ENCODE measurements at places on chromosomes 16 and 17.

DNA sequence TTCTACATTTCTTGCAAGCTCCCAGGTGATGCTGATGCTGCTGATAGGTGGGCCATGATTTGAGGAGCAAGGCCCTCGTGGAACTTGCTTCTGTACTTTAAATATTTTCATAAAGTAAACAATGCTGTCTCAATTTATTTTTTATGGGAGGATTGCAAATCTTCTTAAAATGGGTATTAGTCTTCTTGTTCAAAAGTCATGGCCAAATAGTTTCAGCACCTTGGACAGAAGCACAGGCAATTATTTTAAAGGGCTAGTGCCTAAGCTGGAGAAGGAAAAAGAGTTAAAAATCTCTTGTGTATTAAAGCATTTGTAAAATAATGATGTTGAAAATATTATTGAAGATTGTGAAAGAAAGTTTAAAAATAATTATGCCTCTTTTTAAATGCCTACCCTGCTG lies 50.5 kb downstream of the GPR139 start:
- DNase-seq = no peak

GRCh38 chr17:34840750-34841149 lies 120.5 kb downstream of the CCT6B start:
- DNase-seq = no peak

GRCh38 chr17:64780096-64781013 lies 118.2 kb upstream of the SMURF2 start:
- peak; percentile 87 for DNase-seq

DNA sequence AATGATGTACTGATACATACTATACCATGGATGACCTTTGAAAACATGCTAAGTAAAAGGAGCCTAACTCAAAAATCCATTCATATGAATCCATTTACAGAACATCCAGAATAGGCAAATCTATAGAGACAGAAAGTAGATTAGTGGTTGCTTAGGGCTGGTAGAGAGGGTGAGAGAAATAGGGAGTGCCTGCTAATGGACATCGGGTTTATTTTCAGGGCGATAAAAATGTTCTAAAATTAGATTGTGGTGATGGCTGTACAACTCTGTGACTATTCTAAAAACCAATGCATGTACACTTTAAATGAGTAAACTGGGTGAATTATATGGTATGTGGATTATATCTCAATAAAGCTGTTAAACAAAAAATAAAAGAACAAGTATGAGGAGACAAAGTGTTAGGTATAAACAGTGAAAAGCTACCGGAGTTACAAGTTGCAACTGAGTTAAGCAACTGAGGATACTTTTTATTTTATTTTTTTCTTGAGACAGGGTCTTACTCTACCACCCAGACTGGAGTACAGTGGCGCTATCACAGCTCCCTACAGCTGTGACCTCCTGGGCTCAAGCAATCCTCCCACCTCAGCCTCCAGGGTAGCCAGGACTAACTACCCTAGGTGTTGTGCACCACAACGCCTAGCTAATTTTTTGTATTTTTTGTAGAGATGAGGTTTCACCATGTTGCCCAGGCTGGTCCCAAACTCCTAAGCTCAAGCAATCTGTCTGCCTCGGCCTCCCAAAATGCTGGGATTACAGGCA lies 75.5 kb upstream of the CORO6 start:
- DNase-seq = no peak

- no peak for DNase-seq
Observed at GRCh38 chr16:16145286-16145685, 78.0 kb downstream of the ABCC6 start.

- DNase-seq = no peak
Observed at GRCh38 chr17:61411261-61412142, 11.9 kb downstream of the TBX2 start.

DNA sequence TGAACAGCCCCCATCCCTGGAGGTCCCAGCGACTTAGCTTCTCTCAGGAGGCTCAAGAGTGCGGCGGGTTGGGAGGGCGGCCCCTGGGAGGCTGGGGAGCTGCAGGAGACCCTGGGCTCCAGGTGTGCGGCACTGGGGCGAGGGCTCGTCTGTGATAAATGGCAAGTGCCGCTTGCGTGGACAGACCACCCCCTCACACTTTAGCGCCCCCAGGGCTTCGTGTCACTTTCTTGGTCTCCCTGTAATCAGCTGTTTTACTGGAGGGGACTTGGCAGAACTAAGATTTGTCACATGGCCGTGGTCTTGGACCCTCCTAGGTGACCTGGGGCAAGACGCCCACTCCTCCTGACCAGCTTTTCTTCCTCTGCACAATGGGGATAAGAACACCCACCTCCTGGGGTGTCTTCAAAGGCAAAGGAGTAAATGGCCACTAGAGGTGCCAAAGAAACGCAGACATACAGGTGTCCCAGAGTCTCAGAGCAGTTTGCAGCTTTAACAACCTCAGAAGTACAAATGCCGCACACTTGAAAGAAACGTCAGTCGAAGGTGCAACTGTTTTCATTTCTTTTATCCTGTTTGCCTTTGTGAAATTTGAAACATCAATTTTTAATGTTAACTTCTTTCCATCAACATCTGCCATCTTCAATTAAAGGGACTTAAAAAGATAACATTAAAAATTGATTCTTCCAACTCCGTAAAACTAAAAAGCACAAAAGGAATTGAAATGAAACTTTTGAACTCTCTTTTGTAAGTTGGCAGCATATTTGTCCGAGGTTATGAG lies 946 bp downstream of the OSGIN1 start:
- no peak for DNase-seq

- no peak for DNase-seq
Observed at GRCh38 chr17:66978514-66979061, 14.1 kb downstream of the CACNG4 start.

- DNase-seq = no peak
Observed at GRCh38 chr17:80645706-80646325, 101.2 kb downstream of the RPTOR start.

DNA sequence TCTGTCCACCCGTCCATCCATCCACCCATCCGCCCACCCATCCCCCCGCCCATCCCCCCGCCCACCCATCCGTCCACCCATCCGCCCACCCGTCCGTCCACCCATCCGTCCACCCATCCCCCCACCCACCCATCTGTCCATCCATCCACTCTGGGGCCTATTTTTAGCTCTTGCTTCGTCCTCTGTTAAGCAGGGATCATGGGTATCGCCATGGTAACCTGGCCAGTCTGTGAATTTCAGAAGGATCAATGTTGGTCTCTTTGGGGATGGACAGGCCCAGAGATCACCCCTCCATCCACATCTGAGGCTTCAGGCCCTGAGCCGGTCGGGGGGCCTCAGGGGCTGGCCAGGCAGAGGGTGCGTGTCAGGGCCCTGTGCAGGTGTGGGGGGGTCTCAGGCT lies 15.2 kb upstream of the DPEP1 start:
- DNase-seq = no peak

DNA sequence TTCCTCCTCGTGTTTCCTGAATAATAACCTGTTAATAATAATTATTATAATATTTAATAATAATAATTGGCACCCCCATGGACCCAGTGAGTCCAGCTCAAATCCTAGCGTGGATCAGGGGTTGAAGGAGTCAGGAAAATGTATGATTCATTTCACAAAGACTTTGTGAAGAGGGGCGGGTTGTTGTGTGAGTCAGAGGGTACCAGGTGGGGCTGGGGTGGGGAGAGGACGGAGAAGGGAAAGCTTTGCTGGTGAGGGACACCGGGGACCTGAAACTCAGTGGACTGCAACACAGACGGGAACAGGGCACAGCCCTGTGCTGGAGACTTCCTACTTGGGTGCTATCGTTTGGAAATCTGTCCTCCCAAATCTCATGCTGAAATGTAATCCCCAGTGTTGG lies 3.1 kb upstream of the ADORA2B start:
- no peak for DNase-seq

DNA sequence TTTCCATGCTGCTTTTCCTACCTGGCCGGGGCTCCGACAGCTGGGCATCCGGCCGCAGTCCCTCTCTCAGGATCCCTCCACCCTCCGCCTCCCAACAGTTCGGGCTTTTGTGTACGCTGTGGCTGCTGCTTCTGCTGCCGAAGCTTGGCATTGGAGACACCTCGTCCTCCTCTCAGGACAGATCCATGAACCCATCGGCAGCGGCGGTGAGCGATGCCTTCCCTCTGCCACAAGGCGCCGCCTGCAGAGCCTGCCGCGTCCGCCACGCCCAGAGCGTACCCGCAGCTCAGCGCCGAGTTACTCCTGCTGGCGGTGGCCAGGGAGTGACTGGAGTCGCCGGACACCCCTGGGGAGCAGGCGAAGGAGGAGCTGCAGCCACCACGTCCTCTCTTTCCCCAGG lies 2032.8 kb downstream of the TP53TG3F start:
- DNase-seq = no peak

DNA sequence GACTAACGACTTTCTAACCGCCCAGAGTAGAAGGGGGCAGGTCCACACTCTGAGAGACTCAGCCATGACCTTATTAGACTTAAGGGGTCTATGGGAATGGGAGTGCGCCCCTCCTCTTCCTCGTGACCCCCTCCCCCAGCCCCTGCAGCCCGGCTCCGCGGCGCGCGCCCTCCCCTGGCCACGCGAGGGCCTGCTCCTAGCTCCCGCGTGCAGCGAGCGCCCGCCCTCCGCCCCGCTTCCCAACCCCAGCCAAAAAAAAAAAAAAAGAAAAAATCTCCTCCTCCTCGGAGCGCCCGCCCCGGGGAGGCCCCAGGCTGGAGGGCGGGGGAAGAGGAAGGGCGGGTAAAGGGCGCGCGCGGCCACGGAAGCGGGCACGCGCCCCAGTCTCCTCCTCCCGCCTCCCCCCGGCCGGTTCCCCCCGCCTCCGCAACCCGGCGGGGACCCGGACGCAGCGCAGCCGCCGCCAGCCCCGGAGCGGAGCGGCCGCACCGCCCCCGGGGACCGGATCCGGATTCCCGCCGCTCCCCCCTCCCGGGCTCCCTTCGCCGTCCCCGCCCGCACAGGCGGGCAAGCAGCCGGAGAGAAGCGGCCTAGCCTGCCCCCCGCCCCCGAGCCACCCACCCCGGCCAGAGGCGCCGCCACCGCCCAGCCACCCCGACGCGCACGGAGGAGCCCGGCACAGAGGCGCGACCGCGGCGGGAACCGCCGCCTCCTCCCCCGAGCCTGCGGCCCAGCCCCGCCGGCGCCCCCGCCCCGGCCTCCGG lies 949 bp downstream of the UBTF start:
- peak; percentile 88 for DNase-seq

DNA sequence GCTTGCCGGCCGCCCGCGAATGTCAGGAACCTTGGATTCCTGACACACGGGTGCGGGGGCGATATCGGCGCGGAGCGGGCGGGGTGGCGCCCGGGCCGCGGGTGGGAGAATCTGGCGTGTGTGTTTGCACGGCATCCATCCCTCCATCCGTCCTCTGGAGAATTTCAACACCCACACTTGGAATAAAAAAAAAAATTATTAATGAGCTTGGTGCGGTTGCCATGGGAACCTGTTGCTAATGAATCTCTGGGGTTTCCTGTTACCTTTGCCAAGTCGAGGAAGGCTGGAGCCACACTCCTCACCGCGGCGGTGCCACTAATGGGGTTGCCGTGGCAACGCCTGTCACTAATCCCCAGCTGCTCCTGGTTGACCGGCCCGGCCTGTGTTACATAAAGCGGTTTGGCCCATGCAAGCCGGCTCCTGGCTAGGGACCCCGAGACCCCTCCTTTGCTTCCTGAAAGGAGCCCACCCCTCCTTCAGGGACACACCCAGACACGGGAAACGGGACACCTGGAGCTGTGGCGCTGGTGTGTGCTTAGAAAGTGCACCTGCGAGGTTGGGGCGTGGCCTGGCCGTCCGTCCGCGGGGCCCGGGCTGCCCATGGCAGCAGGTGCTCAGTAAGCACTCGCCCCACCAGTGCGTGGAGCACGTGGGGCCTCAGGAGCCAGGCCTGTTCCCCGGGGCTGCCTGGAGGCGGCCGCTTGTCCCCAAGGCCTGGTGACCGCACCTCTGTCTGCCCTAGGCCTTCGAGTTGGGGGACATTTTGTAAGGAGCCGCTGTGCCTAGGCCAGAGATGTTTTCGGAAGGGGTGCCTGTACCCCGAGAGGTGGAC lies 14.6 kb downstream of the CACNA1H start:
- DNase-seq = no peak

DNA sequence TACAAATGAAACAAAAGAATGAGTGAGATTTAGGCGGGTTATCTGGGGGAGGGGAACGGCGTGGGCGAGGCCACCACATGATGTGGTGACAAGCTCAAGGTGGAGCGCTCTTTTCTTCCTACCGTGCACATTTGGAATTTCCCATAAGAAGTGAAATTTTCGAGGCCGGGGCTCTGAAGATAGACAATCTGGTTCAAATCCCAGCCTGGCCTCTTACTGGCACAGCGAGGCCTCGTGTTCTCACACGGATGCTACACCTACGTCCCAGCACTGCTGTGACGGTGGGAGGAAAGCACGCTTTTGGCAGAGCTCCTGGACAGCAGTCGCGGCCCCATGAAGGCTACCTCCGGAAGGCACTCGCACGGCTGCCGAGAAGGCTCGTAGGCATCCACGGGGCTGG lies 25.2 kb downstream of the ZDHHC7 start:
- peak; percentile 62 for DNase-seq

DNA sequence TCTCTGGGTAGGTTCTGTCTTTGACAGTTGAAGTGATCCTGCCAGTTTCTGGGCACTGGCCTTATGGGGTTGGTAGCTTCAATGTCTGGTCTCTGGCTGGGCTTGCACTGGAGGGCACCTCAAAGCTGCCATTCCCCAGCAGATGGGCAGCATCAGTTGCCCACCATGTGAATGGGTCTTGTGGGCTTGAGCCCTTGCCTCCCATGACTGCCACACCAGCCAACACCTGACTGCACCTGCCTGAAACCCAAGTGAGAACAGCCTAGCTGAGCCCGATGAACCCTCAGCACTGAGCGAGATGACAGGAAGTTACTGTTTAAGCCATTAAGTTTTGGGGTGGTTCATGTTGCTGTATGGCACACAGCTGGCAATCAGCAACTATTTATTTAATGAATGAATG lies 69.1 kb upstream of the AXIN2 start:
- no peak for DNase-seq

DNA sequence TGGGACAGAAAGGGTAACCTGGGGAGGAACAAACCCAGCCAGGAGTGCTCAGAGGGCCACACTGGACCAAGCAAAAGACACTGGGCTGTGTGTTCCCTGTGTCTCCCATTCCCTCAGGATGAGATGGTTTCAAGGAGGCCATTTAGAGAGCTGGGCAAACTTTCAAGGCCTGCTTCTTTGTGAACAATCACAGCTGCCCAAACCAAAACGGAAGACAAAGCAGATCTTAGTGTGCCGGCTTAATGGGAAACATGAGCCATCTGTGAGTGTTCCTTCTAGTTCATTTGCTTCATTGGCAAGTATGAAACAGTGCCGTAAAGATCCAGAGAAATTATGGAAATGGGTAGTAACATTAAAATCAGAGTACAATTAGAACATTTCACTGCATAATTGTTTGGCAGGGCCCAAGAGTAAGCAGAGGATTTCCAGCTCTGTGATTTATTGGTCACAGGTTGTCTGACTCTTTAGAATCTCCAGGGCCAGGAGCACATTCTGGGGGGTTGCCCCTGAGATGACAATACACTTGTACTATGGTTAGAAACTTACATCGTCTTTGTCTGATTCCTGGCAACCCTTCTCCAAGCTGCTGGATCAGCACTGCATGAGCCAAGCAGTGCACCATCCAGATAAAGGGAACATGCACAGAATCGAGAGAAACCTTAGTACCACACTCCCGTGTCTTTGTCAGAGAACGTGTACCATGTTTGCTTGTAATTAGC lies 412.1 kb downstream of the RBFOX1 start:
- DNase-seq = no peak

Data from activated CD4-positive, alpha-beta T cell treated with anti-CD3 and anti-CD28 coated beads, Interleukin-2, amount 50 U/mL, for 48 hours (primary cell).